Activated CD4-positive, alpha-beta T cell treated with anti-CD3 and anti-CD28 coated beads, Interleukin-2, amount 10 ng/mL, durations not matched to agents 7 days and 5 days (primary cell): ENCODE measurements at places on chromosomes 13 and 19. TPM values are rescaled to one million over a fixed set of nuclear protein-coding genes. Genes with fewer than 3 reads are reported as not detected.
A peak's percentile ranks its signal among the peaks of the same experiment; 100 is the strongest.

DNA sequence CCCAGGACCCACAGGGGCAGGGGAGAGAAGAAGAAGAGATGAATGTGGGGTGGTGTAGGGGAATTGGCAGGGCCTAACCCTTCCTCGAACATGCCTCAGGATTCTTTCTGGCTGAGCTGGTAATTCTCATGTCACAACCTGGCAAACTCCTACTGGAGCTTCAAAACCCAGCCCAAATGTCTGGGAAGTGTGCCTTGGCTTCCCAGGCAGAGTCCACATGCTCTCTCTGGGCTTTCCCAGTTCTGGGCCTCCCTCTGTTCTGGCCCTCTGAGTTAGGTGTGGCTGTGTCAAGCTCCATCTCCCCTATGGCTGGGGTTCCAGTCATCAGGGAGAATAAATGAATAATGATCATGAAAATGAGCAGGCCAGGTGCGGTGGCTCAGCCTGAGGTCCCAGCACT lies 11.2 kb upstream of the TMEM161A start:
- no peak for DNase-seq

The F10 gene
- total RNA-seq: not detected

DNA sequence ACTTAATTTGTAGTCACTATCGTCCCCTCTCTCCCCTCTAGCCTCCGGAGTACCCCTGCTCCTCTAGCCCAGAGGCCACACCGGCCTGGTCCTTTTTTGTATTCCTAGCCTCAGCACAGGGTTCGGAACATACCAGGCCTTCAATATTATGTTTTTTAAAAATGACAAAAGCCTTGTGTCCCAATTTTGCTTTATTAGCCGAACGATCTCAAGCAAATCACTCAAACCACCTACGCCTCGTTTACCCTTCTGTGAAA lies 463 bp upstream of the POMP start:
- peak; percentile 10 for DNase-seq

GRCh38 chr19:58544591-58545285 lies 874 bp downstream of the TRIM28 start:
- DNase-seq: peak; percentile 37

- DNase-seq: no peak
Observed at GRCh38 chr13:42054798-42055499, 6.5 kb downstream of the DGKH start.

- no peak for DNase-seq
Observed at GRCh38 chr13:44240611-44241145, 132.9 kb upstream of the SERP2 start.

The CEACAM8 gene
- total RNA-seq: not detected

GRCh38 chr19:16897029-16897855 lies 8.4 kb downstream of the F2RL3 start:
- DNase-seq: peak; percentile 66

GRCh38 chr13:45180713-45181601 lies 19.9 kb downstream of the KCTD4 start:
- no peak for DNase-seq

DNA sequence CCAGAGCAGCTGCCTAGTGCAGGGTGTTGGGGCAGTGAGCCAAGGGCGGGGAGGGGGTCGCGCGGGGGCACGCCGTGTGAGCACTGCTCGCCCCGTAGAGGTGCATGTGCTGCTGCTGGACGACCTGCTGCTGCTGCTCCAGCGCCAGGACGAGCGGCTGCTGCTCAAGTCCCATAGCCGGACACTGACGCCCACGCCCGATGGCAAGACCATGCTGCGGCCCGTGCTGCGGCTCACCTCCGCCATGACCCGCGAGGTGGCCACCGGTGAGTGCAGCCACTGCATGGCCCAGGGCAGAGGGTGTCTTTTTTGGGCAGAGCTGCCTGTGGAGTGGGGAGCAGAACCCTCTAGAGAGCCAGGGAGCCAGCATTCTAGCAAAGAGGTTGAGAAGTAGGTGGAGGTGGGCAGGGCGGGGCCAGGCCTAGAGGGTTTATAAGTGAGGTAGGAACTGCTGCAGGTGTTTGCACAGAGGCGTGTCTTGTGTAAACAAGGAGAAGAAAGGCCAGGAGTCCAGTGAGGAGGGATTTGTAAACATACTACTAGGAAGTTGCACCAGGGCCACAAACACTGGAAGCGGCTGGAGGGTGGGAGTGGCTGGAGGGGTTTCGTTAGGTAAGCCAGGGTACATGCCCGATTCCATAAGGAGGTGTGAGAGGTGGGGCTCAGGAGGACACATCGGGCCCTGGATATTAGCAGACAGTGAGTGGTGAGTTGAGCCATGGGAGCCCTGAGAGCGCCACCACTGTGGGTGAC lies 21.3 kb downstream of the ARHGEF1 start:
- DNase-seq: no peak

The MEIS3 gene
- total RNA-seq: not detected

- DNase-seq: no peak
Observed at GRCh38 chr13:48144413-48145035, 49.6 kb upstream of the MED4 start.

The SLITRK6 gene
- not detected for total RNA-seq

DNA sequence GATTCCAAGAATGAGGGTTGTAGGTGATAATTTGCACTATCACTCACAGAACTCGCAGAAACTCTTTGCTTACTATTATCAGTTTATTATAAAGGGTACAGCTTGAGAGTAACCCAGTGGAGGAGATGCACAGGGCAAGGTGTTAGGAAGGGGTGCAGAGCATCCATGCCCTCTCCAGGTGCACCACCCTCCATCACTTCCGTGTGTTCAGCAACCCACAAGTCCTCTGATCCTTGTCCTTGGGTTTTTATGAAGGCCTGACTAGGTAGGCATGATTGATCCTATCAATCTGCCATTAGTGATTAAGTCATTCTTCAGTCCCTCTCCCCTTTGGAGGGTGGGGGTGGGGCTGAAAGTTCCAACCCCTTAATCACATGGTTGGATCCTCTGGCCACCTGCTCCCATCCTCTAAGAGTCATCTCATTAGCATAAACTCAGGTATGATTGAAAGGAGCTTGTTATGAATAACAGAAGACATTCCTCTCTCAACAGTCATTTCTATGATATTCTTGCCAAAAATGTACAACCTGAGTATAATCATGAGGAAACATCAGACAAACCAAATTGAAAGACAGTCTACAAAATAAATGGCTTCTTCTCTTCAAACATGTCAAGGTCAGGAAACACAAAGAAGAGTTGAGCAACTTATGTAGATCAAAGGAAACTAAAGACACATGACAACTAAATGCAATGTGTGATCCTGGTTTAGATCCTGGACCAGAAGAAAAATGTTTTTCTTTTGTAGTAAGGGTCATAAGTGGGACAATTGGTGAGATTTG lies 225.4 kb downstream of the PCCA start:
- no peak for DNase-seq

DNA sequence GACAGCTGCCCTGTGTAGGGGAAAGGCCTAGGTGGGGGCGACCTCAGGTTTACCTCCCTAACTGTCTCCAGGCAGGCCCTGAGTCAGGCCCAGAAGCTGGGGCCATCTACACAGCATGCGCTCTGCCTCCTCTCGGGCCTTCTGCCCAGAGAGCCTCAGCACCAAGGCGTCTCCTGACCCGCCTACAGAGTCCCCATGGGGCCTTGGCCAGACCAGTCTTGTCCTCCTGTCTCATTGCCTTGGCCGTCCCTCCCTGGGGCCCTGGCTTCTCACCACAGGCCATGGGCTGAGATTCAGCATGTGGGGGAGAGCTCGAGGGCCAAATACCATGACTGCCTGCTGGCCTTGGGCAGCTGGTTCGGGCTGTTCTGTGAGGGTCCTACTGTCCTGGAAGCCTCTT lies 59.0 kb downstream of the SMARCA4 start:
- no peak for DNase-seq

GRCh38 chr13:109818886-109819285 lies 32.5 kb upstream of the IRS2 start:
- DNase-seq: no peak

- DNase-seq: no peak
Observed at GRCh38 chr19:45273521-45273855, 22.4 kb downstream of the MARK4 start.

- DNase-seq: no peak
Observed at GRCh38 chr19:55451965-55452748, 9.1 kb upstream of the SHISA7 start.

The GIPC3 gene
- 0.71 TPM for total RNA-seq

The PIBF1 gene
- total RNA-seq: 30.0 TPM

GRCh38 chr13:40137400-40137799 lies 481.9 kb downstream of the COG6 start:
- DNase-seq: no peak

The ZNF667 gene
- 1.00 TPM for total RNA-seq

DNA sequence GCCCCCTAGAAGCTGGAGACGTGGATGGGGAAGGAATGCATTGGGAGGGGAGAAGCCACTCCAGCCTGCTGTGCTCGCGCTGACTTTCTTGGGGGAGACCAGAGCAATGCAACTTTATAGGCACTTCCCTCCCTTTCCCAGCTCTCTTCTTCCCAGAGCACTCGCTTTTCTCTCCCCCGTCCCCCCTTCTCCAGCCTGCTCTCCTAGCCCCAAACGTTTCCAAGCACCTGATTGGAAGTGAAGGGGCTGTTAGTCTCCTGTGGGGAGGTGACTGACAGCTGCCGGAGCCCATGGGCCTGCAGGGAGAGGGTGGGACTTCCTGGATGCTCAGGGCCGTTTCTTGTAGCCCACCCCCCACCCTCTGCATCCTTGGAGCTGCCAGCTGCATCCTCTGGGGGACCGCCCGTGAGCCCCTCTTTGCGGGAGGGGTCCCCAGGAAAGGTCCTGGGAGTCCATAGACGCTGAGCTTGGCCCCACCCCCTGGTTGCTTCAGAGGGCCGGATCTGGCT lies 2.5 kb downstream of the HDGFL2 start:
- DNase-seq: peak; percentile 49

GRCh38 chr13:31242916-31243315 lies 43.1 kb downstream of the B3GLCT start:
- DNase-seq: no peak

GRCh38 chr13:40026174-40026585 lies 370.7 kb downstream of the COG6 start:
- peak; percentile 75 for DNase-seq

- no peak for DNase-seq
Observed at GRCh38 chr13:22369840-22370239, 699.0 kb downstream of the FGF9 start.

DNA sequence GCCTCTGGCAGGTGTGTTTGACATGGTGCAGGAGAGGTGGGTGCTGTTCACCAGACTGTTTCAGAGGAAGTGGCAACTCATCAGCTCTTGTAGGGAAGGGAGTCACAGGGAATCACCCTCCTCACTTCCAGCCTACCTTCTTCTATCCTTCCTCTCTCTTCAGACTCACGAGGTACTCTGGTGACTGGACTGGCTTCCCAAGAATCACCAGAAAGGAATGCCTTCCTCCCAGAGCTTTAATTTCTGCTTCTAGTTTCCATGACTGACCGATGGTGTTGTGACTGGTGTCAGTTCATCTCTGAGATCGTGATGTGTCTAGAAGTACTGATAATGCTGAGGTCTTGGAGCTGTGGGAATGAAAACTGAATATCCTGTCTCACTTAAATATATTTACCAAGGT lies 247.3 kb downstream of the KCTD12 start:
- DNase-seq: no peak

DNA sequence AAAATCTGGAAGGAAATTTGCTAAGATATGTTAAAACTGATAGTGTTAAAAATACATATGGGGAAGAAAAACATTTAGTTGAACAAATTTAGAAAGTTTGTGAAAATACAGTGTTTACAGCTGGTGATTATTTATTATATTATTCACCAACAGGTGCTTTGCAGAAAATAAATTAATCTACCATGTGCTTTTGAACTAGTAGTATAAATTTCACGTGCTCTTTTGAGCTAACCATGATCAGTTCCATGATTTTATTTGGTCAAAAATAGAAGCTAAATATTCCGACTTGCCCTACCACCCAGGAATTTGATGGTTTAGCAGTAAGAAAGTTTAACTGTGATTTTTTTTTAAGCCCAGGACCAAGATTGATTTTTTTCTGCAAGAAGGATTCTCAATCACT lies 113.3 kb downstream of the SPRY2 start:
- DNase-seq: no peak

GRCh38 chr13:46668302-46668720 lies 115.3 kb downstream of the LRCH1 start:
- DNase-seq: peak; percentile 14

The GPC6 gene
- not detected for total RNA-seq

DNA sequence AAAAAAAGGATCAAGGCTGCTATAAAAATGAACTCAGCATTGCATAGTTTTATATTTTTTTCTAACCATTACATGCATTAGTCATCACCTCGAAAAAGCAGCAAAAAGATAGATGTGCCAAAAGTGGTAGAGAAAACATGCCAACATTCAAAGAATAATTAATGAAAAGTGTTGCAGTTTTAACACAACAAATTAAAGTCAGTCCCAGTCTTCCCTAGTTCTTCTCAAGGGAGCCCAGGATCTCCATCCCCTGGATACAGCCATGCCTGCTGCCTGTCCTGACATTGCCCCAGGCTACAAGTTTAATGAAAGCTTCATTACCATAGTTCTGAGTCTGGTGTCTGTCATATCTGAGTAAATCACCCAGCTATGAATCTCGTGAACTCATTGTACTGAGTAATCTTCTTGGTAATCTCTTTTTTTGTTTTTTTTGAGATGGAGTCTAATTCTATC lies 116.6 kb upstream of the KLF12 start:
- no peak for DNase-seq

- DNase-seq: no peak
Observed at GRCh38 chr19:4185413-4186086, 3.1 kb downstream of the ANKRD24 start.

- DNase-seq: peak; percentile 50
Observed at GRCh38 chr19:6108721-6109633, 1.3 kb downstream of the RFX2 start.

DNA sequence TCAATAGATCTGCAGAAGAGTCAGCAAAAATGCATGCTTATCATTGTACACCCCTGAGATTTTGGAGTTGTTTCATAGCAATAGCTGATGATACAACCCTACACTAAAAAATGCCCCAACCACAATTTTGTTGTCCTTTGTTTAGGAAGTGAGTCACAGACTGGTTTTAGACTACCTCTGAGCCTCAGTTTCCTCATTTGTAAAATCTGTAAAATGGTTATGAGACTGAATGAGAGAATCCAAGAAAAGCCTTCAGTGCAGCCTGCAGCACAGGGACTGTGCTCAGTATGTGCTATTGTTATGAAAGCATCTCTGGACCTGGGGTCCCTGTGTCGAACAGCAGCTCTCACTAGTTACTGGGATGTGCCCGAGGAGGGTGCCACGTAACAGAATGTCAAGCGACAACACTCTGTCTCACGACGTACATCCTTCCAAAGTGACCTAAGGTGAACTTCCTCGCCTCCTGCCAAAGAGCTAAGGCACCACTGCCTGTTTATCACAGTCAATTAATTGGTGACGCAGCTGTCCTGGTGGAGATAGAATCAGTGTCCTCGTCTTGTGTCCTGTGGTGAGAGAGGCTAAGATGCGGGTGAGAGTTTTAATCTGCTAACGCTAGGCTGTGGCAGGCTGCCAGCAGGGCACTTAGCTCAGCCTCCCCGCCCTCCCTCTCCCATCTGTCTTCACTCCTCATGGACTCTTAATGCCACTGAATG lies 18.1 kb downstream of the DHRS12 start:
- no peak for DNase-seq

The RGL3 gene
- total RNA-seq: not detected
